ENCODE measurements at places on chromosomes 7 and 10. TPM values are rescaled to one million over a fixed set of nuclear protein-coding genes. Genes with fewer than 3 reads are reported as not detected.

DNA sequence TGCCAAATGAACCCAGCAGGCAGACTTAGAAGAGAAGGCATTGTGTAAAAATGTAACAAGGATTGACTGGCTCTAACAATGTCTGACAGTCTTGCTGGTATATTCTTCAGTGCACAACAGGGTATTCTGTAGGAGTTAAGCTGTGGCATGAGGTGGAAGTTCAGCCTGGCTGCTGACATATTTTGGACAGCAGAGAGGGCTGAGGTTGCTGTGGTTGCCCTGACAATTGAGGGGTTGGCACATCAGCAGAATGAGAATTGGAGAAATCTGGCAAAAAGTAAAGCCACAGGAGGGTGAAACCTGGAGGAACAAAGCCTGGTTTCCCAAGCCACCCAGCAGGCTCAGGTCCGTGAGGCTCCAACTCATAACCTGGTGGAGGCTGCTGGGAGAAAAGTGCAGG lies 220.2 kb downstream of the JAZF1 start:
- no peak for DNase-seq

DNA sequence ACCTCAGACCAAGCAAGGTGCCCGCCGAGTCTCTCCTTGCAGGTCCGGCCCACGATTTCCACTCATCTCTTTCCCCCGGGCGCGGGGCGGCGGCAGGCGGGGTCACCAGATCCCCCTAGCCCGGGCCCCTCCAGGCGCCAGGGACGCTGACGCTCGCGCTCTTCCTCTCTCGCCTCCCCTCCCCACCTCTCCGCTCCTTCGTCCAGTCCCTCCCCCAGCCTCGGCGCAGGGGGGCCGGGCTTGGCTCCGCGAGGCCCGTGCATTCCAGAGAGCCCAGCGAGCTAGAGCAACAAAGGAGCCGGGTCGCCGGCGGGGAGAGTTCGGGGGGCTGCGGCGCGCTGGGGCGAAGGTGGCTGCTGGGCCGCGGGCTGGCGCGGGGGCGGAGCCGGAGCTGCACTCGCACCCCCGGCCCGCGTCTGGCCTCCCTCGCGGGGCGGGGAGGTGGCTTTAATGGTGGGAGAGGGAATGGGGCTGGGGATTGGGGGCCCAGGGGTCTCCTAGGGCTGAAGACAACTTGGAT lies at the start of gene SMO:
SMO (plus strand) TSS at position 262 of the 520 bp plus-strand sequence. CDS start 519 bp downstream, outside the sequence.
- DNase-seq: peak; percentile 68

GRCh38 chr7:175955-176354 lies 16.4 kb upstream of the FAM20C start:
- no peak for DNase-seq

DNA sequence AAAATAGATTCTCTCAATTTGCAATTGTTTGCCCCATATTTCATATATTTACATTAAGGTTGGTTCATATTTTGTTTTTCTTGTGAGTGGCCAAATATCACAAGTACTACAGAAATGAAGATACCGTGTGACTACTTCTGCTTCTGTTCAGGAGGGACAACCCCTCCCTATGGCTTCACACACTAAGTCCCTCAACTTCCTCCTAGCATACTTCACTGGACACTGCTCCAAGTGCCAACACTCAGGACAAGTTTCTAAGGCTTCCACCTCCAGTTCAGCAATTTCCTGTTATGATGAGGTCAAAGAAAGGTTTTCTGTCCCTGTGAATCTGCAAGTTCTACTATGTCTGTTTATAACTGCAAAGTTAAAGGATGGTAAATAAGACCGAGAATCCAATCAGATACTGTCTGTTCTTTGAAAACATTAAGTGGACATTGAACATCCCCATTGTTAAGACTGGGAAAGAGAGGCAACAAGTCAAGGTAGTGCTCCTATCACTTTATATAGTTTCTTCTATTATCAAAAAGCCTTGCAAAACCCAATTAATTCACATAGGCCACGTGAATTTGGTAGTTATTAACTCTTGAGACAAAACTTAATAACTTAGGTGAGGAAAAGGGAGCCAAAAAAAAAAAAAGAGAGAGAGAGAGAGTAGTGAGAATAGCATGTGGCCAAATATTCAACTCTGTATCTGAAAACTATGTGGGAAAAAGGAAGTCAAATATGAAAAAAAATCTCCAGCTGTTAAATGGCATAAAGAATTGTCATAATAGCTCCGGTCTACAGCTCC lies 81.3 kb upstream of the DKK1 start:
- no peak for DNase-seq

DNA sequence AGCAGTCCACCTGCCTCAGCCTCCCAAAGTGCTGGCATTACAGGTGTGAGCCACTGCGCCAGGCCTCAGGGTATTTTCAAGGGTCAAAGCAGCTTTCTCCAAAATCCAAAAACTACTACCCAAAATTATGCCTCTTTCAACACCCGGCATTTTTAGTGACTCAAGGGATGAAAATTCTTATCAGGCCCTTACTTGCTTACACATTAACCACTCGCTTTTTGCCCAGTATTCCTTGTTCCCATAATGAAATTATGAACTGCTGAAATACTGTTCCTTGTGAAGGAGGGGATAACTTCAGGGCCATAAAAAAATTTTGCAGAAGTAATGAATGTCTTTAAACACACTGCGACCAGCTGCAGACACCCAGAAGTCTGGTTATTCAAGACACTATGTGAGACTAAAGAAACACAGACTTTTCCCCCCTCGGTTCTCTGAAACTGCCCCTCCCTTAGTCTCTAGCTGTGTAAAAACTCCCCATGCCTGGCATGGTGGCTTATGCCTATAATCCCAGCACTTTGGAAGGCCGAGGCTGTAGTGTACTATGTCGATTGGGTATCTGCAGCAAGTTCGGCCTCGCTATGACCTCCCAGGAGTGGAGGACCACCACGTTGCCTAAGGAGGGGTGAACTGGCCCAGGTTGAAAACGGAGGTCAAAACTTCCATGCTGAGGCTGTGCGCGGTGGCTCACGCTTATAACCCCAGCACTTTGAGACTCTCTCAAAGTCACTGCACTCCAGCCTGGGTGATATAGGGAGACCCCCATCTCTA lies 12.0 kb downstream of the FXYD4 start:
- DNase-seq: peak; percentile 10

DNA sequence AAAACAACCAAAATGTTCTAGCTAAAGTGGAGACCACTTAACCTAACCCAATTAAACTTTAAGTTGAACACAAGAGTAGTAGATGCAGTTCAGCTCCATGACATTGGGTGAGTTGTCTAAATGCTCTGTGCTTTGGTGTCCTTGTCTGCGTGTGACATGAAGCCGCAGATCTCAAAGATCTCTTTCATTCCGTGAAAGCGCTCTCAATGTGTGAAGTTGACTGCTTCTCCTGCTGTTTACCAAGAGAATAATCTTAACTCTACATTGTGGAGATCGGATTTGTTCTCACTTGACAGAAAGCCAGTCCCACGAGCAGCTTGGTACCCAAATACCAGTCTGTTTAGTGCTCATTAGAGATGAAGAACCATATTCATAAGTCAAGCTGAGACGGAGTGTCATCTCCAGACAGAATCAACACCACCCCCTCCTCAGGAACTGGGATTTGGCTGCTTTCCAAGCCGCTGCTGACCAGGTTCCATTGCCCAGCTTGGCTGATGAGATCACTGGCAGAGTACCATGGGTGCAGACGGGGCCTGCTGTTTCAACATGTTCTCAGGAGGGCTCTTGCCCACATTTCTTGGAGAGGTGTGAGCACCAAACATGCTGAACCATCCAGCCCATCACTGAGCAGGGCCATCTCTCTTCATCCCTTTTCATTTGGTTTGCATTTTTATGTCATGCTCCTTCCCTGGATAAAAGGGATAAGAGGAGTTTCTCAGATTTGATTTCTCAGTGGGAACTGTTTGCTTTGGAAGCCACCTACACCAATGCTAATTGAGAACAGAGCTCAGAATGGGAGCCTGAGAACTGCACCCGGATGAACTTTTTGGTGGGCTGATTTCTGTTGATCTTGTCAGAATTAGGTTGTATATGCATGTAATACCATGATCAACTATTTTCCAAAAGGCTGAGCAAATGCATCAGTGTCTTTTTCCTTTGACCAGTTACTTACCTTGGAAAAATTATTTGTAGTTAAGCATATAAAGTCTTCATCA lies 95.8 kb upstream of the AGBL3 start:
- peak; percentile 46 for DNase-seq

CAMK2B gene
- 98.4 TPM for total RNA-seq

LGI1 gene
- not detected for total RNA-seq

FAM24B gene
- total RNA-seq: 0.47 TPM

Data from left ventricle myocardium superior (tissue), 1 donor.